NCI-H1092 treated with DMSO at 0.1 percent for 48 hours (cell line): ENCODE measurements at places on chromosomes 7 and 10.

DNA sequence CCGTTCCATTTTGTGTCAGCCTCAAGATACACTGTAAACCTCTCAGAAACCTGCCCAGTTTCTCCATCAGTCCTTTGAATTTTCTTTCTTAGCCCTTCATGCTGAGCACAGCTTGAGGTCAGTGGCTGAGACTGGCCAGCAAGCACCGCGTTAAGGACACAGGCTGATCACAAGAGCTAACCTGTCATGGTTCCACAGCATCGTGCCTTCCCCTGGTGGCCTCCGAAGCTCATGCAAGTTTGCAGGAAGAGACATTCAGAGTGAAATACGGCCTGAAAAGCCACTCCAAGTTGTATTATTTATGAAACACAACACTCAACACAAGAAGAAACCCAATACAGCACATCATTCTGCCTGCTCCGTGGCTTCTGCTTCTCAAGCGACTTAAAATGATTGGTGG lies 57.0 kb upstream of the PFKP start:
- DNase-seq, result no peak

DNA sequence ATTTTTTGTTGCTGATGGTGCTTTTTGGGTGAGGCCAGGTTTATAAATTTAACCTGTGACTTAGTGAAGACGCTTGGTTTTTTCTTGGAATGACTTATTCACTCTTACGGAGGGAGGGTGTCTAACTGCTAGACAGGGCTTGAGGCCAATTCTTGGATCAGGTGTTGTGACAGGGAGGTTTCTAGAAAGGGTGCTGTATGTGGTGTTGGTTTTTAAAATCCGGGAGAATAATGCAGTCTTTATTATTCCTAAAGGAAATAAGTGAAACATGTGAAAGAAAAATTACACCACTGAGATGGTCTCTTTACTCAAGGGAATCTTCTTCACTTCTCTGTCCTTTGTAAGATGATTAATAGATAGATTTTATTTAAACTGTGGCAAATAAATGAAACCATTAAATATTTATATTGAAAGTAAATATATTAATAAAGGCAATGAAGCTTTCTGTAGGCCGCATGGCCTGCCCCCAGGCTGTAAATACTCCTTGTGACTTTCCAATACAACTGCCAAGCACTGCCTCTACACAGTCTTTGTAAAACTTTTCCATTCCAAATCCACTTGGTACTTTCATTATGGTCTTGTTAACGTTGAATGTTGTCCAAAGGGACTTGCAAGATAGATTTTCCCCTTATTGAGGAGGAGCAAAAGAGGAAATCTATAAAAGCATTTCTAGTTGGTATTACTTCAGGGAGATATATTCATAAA lies 323.1 kb downstream of the SUGCT start:
- DNase-seq, result no peak

- DNase-seq, result peak; percentile 30
These were observed 138.2 kb downstream of the SVIL start for GRCh38 chr10:29496341-29497162.

- DNase-seq, result peak; percentile 44
These were observed 66.4 kb upstream of the IFRD1 start for GRCh38 chr7:112383671-112384417.

DNA sequence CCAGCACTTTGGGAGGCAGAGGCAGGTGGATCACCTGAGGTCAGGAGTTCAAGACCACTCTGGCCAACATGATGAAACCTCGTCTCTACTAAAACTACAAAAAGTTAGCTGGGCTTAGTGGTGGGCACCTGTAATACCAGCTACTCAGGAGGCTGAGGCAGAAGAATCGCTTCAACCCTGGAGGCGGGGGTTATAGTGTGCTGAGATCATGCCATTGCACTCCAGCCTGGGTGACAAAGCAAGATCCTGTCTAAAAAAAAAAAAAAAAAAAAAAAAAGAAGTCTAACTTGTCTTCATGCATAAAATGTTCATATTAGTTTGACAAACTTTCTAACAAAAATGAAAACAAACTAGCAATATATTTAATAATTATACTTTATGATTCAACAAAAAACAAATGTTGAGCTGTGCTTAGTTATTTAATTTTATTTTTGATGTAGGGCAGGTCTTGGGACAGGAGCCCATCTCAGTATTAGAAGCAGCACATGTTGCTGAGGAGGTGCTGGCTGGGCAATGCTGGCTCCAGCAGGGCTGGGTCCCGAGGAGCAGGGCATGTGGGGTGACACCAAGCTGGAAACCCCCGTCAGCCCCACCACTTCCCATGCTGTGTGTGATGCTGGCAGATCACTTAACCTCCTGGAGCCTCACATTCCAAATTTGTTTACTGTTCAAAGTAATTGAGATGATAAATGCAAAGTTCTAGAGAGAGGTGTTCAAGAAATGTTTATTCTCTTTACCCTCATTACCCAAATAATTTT lies 335.3 kb upstream of the KLF6 start:
- no peak for DNase-seq

DNA sequence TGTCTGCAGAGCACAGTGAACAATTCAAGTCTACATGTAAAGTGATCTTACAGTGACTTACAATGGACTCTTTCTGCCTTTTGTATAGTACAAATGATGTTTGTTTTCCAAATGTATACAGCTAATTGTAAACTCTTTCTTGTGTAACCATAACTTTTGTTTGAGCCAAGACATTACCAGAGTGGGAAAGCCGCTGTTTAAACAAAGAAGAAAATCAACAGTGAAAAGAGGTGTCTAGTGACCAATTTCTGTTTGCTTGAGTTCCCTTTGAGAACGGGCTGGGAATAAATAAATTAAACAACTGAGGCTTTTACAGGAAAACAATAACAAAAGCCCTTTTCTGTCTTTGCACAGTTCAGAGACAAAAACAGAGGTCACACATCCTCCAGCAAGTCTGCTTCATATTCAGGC lies 1163.4 kb downstream of the CNTNAP2 start:
- DNase-seq, result peak; percentile 87

DNA sequence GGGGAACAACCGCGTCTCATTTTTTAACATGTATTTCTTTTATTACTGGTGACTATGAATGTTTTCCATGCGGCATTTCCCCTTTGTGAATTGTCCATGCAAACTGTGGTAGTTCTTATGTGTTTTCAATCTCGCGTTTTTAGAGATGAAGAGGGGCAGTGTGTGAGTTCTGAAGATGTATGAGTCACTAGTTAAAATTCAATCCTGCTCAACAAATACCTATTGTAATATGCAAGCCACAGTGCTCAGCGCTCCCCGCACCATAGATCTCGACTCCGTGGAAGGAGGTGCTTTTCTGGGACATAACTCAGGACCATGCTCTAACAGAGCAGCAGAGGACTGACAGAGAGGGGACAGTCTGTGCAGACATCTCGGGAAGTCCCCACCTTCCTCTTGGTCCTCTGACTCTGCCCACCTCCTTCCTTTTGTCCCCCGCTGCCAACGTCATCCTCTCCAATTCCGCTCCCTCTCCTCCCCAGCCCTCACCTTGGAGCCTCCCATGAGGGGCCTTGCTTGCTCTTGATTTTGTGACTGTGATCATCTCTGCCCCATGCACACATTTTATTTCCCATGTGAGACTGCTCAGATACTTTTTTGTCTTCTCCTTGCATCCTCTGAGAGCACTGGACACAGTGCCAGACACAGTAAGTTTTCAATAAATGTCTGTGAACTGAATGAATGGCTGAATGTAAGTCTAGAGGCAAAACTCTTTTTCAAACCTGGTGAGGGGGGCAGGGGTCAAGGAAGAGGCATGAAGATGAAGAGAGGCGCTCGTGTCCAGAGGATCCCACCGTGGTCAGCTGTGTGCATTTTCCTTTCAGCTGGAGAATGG lies 42.7 kb upstream of the PLEKHA1 start:
- DNase-seq, result no peak

GRCh38 chr7:30931161-30931928 lies 19.7 kb downstream of the AQP1 start:
- DNase-seq, result no peak

DNA sequence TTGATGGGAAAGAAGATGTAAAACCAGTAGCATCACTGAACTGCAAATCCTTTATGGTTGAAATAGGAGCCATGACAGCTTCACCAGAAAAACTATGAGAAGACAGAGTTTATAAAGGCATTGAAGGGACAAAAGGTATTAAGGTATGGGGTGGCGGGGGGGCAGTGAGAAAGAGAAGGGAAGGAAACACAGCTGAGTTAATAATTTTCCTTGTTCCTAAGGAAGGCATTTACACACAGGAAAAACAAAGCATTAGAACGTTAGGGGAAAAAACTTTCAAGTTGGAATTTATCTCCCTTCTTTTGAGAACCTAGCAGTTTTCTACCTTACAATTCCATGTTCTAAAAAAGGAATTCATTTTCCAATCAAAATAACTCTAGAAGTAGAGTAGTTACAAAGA lies 4.4 kb downstream of the LARP4B start:
- DNase-seq, result no peak

DNA sequence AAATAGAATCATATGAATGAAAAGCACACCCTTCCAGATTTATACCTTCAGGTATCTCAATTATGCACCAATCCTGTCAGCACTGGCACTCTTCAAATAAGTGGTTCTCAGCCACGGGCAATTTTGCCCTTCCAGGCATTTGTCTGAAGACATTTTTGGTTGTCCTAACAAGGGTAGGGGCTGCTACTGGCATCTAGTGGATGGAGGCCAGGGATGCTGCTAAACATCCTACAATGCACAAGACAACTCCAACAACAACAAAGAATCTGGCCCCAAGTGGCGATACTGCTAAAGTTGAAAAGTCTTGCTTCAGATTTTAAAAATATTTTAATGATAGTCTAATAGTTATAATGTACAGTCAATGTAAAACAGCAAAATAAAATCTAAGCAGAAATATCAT lies 16.1 kb downstream of the CCDC186 start:
- DNase-seq, result no peak

- no peak for DNase-seq
These were observed 533.0 kb upstream of the GALNT17 start for GRCh38 chr7:70598976-70599375.

- no peak for DNase-seq
These were observed 59.3 kb upstream of the VWC2 start for GRCh38 chr7:49714182-49714581.

- no peak for DNase-seq
These were observed 61.1 kb upstream of the LRRC18 start for GRCh38 chr10:49000437-49001398.

DNA sequence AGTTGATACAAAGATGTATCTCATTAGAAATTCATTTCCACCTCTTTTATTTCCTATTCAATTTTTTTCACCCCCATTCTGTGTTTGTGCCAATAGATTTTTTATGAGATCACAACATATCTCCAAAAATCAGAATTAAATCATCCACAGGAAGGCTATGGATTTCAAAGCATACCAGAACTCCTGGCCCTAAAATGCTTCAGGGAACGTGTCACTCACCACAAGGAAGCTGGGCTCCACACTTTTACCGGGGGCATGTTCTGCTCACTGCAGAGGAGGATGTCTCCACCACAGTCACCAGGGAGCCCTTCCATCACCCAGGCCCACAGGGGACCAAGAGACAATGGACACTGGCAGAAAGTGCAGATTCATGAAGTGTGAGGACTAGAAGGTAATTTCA lies 456.8 kb downstream of the KCNMA1 start:
- DNase-seq, result no peak

GRCh38 chr7:128349466-128349825 lies 5.7 kb upstream of the RBM28 start:
- DNase-seq, result no peak

DNA sequence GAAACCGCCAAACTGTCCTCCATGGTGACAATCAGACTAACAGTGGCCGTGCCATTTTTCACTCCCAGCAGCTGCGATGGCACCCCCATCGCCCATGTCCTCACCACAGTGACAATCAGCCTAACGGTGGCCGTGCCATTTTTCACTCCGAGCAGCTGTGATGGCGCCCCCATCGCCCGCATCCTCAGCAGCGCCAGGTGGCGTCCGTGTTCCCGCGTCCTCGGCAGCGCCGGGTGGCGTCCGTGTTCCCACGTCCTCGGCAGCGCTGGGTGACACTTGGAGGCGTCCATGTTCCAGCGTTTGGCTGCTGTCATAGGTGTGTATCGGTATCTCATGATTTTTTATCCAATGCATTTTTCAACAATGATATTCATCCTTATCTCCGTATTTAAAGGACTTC lies 267.3 kb downstream of the PTPRN2 start:
- DNase-seq, result no peak

- DNase-seq, result no peak
These were observed 8.4 kb upstream of the C10orf71 start for GRCh38 chr10:49290607-49291006.
